ENCODE measurements at places on chromosomes 4 and X.

DNA sequence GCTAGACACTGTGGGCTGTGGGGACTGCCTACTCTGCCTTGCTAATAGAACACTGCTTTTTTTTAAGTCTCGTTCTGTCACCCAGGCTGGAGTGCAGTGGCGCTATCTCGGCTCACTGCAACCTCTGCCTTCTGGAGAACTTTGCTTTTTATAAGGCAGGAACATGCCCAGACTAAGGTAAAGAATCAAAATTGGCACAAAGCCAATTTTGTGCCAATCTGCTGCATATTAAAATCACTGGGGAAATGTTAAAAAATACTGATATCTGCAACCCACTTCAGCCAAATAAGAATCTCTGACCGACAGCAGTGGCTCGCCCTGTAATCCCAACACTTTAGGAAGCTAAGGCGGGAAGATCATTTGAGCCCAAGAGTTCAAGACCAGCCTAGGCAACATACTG, 36.5 kb upstream of the CEP135 start:
- DNase-seq, result no peak

DNA sequence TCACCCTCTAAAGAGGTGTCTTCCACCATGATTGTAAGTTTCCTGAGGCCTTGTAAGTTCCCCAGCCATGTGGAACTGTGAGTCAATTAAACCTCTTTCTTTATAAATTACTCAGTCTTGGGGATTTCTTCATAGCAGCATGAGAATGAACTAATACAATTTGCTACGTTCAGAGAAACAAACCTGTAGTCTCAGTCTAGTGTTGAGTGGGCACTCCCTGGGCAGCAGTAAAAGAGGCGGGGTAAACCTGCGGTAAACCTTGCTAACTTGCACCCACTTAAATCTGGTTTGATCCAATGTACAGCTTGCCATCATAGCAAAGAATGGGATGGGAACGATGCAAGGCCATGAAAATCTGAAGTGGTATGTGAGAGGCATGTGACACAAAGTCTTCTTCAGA, 22.4 kb downstream of the GRXCR1 start:
- DNase-seq, result no peak

GRCh38 chrX:153608806-153609205, 9.9 kb upstream of the CCNQ start:
- DNase-seq, result no peak

- DNase-seq, result no peak
Observed at GRCh38 chr4:87306056-87306455, 16.6 kb downstream of the HSD17B13 start.

DNA sequence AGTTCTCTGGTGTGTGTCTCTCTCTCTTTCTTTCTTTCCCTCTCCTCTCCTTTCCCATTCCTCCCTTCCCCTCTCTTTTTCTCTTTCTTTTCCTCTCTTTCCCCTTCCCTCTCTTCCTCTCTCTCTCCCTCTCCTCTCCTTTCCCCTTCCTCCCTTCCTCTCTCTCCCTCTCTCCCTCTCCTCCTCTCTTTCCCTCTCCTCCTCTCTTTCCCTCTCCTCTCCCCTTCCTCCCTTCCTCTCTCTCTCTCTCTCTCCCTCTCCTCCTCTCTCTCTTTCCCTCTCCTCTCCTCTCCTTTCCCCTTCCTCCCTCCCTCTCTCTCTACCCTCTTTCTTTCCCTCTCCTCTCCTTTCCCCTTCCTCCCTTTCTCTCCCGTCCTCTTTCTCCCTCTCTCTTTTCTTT, 12.4 kb upstream of the EOLA1 start:
- DNase-seq, result no peak

DNA sequence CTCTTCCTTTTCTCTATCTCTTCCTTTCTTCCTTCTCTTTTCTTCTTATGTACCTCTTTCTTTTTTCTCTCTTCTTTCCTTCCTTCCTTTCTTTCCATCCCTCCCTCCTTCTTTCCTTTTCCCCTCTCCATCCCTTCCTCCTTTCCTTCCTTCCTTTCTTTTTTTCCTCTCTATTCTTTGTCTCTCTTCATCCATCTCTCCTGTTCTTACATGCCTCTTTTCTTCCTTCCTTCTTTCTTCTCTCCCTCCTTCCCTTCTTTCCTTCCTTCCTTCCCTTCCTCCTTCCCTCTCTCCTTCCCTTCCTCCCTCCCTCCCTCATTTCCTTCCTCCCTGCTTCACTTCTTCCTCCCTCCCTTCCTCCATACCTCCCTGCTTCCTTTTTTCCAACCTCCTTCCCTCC, 19.2 kb upstream of the XG start:
- DNase-seq, result no peak

DNA sequence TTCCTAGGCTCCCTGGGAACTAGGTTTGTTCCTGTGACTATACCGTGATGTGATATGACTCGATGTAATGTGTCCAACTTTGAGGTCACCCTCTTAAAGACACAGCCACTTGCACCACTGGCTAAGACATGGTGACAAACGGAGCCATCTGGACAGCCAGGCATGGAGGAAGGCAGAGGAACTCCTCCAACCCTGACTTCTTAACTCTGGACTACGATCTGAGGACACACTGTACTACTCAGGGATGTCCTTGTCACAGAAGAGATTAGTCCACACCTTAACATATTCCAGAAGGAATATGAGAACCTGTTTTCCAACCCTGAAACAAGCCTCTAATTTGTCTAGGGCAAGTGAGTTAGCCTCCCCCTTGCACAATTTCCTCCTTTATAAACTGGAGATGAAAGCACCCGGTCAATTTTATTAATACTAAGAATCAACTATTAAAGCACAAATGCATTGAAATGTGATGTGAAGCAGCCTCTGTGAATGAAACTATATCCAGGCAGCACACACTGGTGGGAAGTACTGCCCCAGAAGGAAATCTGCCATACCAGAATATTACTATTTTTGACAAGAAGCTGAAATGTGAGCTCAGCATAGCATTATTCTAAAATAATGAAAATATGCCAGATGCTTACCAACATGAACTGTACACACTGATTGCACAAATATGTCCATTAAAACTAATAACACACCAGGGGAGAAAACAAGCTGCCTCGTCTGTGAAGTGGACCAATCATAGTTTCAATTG, 47.3 kb downstream of the TSPAN5 start:
- no peak for DNase-seq

DNA sequence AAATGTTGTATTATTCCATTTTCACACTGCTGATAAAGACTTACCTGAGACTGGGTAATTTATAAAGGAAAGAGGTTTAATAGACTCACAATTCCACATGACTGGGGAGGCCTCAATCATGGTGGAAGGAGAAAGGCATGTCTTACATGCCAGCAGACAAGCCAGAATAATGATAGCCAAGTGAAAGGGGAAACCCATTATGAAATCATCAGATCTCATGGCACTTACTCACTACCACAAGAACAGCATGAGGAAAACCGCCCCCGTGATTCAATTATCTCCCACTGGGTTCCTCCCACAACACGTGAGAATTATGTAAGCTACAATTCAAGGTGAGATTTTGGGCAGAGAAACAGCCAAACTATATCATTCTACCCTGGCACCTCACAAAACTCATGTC, 2535.1 kb downstream of the ARAP2 start:
- DNase-seq, result no peak

DNA sequence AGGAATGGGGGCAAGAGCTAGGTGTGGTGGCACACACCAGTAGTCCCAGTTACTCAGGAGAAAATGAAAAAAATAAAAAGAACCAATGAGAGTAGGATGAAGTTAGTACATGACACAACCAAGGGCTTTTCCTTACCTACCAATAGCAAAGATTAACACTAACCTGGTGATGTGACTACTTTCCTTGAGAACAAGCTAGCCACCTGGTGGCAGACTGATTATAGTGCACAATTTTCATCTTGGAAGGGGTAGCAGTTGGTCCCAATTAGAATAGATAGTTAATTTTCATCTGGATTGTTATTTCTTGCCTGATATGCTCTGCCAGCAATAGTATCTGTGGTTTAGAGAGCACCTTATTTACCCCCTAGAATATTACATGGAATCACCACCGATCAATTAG, 1216.8 kb upstream of the PABPC4L start:
- no peak for DNase-seq

DNA sequence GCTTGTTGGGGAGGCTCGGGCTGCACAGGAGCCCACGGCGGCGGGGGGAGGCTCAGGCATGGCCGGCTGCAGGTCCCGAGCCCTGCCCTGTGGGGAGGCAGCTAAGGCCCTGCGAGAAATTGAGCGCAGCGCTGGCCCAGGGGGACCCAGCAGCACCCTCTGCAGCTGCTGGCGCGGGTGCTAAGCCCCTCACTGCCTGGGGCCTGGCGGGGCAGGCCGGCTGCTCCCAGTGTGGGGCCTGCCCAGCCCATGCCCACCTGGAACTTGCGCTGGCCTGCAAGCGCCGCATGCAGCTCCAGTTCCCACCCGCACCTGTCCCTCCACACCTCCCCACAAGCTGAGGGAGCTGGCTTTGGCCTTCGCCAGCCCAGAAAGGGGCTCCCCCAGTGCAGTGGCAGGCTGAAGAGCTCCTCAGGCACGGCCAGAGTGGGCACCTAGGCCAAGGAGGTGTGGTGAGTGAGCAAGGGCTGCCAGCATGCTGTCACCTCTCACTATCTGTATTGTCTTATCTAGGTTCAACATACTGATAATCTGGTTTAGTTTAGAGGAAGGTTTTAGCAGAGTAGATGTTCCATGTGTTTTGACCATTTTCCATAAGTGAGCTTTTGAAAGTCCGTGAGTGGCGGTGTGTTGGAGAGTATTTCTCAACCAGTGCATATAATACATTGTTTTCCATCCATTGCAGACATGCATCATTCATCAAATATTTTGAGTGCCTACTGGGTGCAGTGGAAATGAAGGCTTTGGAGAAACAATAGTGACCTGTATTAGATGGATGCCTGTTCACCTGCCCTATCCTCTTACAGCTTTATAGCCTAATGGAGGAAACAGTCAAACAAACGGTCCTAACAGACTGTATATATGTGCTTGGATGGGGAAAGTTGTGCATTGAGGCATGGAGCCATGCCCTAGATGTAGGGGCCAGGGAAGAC, 13.1 kb downstream of the PI4K2B start:
- DNase-seq, result no peak

DNA sequence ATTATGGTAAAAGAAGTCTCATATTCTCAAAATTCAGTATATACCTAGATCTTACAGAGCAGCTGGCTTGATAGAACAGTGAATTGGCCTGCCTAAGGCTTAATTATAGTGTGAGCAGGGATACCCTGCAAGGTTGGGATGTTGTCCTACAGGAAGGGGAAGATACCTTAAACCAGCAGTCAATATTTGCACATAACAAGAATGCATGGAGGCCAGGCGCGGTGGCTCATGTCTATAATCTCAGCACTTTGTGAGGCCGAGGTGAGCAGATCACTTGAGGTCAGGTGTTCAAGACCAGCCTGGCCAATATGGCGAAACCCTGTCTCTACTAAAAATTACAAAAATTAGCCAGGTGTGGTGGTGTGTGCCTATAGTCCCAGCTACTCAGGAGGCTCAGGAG, 58.7 kb upstream of the ABCG2 start:
- no peak for DNase-seq

DNA sequence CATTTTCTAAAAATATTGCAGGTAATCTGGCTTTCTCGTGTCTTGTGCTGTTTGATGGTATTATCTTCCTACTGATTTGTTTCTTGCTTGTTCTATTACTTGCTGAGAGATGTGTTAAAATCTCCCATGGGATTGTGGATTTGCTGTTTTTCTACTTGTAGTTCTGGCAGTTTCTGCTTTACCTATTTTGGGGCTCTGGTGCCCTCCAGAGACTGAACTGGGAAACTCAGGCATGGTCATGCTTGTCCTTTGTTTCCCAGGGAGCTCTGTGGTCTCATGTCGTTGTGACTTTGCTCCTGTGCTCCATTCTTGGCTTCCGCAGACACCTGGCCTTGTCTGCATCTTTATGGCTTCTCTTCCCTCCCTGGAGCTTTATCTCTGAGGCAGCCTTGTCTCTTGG, 39.5 kb downstream of the NSD2 start:
- DNase-seq, result no peak

DNA sequence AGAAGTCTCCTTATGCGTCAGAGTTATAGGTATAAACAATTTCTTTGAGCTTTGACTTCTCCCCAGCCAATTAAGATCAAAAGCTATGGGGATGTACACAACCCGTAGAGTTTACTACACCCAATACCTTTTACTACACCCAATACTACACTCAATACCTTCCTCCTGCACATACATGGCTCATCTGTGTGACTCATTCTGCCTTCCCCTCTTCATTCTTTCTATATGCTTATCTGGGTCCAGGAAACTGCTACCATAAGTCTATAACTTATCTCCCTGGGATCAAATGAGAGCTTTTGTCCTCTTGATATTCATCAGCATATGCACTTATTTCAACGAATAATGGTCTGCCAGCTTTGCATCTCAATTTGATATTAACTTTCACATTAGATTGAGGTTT, 28.2 kb downstream of the ANKRD50 start:
- no peak for DNase-seq

DNA sequence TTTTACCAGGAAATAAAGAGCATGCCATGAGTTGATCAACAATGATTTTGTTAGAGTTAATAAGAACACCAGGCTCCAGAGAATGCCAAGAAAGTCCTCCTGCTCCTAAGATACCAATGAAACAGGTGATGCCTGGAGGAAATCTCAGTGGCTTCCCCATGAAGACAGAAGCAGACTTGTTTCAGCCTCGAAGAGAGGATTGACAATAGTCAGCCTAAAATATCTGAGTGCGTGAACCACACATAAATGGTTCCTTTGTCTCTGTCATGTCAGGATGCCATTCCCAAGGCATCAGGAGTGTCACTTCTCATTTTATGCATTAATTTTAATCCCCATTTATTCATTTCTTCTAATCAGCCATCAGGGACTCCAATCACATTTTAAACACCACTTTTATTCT, 69.6 kb downstream of the PHOX2B start:
- DNase-seq, result no peak

DNA sequence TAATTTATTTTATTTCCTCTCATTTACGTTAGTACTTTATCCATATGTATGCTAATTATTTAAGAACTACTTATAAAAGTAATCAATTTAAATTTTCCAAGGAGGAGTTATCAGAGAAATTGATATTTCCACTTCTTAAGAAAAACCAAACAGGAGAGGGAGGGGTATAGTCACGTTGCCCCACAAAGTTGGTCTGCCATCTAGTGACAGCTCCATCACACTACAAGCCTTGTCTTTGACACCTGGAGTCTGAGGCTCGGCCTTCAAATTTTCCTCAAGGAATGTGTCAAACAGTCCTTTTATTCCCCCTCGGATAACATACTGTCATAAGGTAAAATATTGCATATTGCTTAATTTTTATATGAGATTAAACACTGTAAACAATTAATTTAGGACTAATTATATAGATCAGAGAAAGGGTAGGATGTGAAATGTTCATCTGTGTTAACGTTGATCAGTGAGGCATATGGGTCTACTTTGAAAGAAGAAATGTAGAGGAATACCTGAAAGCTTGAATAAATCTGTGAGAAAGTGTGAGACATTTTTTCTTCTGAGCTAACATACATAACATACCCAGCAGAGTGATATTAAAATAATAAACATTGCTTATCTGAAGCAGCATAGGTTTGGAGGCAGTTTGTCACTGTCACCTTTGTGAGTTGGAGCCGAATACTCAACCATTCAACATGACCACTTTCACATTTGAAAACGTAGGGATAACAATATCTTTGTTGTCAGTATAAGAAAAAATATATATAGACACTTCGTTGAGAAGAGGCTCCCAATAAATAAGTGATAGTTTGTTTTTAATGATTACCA, 114.4 kb downstream of the GLRA3 start:
- no peak for DNase-seq
